ENCODE measurements at places on chromosomes 12 and 14.
A peak's percentile ranks its signal among the peaks of the same experiment; 100 is the strongest.

GRCh38 chr12:4975574-4975973 is 65.9 kb downstream of the KCNA1 start:
- DNase-seq, result no peak

DNA sequence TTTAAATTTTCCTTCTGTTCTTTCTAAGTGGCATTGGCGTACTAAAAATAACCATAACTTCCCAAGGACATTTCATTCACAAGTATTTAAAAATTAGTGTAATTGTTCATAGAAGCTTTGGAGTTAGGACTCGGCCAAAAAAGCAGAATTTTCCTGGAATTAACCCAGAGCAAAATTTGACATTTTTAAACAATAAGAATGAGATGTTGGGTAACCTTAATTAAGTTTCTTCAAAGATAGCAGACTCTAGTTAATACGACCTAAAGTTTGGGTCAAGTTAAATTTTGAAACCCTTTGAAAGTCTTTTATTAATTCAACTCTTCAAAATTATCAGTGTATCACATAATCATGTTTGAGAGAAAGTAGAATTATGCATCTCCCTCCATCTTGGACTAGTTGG is 118.3 kb downstream of the AKAP6 start:
- no peak for DNase-seq

DNA sequence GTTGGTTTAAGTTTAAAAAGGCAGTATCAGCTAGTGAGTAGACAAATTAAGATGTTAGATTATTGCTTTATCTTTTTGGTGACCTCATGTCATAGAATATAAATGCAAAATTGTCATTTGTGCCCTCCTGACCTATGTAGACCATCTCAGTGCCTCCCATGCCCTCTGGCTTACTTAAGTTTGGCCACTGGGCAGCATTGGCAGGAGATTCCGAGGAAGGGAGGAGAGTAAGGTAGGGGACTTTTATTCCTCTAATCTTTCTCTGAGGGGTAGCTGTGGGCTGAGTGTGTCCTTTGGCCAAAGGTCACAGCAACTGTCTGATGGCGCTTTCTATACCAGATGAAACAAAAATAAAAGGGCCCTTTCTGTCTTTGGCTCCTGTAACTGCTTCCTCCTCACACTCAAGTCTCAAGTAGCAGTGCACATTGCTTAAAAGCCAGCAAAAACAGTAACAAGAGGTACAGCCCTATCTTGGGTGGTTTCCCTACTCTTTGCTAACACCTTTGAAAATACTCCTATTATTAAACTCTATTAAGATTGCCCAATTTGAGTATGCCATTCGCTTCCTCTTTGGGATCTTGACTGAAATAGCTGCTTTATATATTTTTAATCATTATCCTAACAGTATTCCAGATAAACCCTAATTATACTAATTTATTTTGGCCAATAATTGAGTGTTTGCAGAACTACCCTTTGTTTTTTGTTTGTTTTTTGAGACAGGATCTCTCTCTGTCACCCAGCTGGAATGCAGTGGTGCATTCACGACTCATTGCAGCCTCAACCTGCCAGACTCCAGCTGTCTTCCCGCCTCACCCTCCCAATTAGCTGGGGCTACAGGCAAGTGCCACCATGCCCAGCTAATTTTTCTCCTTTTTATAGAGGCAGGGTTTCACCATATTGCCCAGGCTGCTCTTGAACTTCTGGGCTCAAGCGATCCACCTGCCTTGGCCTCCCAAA is 56.5 kb upstream of the KCNH3 start:
- no peak for DNase-seq

DNA sequence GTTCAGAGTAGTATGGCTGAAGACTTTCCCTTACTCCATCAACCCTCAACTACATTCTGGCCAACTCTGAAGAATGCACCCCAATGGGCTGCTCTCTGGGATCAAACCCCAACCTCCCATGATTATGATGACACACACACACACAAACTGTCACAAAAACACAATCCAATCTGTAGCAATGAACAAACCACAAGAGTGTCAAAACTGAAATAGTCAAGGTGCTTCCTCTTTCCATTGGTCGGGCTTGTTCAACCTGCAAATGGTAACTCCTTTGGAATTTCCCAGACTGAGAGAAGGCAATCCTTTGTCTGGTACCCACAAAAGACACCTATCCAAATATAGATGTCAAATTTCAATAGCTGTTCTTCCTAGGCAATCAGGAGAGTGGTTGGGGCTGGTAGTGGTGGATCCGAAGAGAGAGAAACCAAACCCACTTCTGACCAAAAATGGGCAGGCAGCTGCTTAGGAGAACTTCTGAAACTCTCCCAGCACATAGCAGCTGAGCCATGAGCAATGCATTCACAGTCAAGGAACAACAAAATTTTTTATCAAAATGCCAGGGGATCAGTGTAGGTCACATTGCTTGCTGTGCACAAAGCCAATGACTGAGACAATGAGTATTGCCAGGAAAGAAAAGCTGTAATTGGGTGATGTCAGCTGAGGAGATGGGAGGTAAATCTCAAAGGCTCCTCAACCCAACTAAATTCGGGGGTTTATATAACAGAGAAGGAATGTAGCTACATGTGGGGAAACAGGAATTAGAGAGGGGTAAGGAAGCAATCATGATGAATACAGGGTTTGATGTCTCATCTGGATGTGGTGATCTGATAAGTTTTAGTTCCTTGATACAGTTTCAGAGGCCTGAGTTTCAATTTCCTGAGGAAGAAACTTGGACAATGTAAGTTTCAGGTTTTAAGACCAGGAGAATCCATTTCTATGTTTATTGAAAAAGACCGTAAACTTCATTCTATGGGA is 191.4 kb downstream of the KITLG start:
- DNase-seq, result no peak

DNA sequence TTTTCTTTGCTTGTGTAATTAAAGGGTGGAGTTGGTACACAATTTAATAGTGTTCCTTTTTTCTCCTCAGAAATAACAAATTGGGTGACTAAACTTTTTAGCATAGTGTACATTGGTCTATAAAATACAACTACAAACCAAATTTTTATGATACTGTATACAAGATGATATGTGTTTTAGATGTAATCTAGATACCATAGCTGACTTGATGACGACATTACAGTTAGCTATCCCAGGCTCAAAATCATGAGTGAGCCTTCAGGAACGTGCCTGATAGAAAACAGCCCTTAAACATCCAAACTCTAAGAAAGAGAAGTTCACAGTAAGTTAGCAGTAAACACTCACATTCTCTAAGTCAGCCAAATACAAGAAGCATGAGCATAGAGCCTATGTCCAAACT is 99.0 kb upstream of the SSTR1 start:
- DNase-seq, result peak; percentile 4

DNA sequence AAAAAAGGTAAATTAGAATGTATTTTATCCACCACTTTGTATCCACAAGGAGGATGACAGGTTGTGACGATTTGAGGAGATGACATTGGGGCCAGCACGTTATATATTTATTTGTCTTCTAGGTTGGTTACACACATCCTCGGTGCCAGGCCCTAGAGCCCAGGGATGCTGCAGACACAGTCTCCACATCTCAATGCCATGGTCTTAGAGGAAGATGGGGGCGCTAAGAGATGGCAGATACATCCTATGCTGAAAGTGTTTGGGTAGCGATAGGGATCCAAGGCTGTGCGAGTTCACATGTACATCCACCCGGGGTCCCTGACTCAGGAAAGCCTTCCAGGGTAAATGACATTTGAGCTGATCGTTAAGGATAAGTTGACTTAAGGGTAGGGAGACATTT is 193.1 kb upstream of the GSC start:
- DNase-seq, result no peak

DNA sequence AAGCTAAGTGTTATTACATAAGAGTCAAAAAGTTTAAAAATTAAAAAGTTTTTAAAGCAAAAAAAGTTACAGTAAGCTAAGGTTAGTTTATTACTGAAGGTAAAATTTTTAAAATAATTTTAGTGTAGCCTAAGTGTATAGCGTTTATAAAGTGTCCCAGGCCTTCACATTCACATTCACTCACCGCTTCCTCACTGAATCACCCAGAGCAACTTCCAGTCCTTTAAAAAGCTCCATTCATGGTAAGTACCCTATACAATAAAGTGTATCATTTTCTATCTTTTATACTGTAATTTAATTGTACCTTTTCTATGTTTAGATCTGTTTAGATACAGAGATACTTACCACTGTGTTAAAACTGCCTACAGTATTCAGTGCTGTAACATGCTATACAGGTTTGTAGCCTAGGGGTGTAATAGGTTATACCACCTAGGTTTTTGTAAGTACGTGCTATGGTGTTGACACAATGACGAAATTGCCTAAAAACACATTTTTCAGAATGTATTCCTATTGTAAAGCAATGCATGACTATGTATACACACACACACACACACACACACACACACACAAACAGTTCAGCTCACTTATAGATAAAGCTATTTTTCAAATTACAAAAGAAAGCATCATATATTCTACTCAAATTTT is 3.7 kb downstream of the CLEC14A start:
- DNase-seq, result no peak

GRCh38 chr12:92473564-92473963 is 229.2 kb upstream of the PLEKHG7 start:
- DNase-seq, result no peak

DNA sequence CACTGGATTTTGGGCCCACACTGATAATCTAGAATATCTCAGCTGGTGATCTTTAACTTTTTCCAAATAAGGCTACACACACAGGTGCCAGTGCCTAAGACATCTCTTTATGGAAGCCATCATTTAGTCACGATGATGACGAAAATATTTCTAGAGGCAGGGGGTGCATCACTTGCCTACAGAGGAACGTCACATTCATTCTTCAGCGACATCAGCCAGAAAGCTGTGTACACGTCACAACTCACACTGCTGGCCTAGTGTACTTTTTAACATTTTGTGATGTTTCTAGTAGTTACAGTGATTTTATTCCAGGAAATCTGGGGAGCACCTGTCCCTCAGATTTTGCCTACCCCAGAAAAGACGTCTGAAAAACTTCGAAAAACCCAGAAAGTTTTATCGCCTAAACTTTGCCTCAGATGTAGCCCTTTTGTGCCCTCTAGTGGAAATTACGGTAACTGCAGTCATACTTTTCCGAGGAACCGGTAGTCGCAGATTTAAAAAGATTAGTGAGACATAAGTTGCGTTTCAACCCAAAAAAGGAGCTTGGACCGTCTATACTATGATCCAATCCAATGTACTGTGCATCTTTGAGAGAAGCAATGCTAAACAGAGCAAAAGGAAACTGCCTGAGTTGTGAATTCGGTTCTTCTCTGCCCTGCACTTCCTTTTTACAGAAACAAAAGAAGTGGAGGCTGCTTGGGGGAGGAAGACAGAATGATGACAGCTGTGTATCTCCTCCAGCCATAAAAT is 64.3 kb upstream of the STON2 start:
- peak; percentile 24 for DNase-seq

DNA sequence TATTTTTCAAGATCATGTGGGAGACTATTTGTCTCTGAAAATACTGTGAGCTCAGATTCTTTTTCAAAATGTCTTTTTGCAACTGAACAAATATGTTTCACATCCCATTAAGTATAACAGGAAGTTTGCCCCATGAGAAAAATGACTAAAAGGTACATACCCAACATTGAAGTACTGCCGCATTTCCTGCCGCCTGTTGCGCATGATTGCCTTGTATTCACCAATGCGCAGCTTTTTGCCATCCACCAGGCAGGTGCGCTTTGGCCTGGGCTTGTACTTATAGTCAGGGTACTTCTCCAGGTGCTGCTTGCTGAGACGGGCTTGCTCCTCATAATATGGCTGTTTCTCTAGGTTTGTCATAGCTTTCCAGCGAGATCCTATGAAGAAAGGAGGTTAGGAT is 413.2 kb downstream of the SOX5 start:
- no peak for DNase-seq

DNA sequence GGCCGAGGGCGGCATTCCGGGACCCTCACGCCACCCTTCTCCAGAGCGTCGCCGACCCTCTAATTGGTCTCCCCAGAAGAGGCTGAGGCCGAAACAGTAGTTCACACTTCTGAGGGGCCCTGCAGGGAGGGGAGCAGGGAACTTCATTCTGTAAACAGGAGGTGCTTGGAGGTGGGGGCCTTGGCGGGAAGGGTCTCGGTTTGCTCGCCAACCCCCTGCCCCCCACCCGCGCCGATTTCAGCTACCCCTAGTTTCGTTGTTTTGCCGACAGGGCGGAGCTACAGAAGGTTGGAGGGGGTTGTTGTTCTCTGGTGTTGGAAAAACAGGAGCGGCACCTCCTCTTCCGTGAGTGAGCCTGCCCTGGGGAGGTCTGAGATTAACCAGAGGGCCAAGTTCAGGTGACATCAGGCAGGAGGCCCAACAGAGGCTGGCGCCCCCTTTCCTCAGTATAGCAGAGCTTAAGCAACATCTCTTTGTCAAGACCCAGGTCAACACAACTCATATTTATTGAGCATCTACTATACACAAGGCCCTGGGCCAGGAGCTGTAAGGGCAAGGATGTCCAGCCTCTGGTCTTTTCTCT is 682 bp downstream of the ERBB3 start:
- no peak for DNase-seq

DNA sequence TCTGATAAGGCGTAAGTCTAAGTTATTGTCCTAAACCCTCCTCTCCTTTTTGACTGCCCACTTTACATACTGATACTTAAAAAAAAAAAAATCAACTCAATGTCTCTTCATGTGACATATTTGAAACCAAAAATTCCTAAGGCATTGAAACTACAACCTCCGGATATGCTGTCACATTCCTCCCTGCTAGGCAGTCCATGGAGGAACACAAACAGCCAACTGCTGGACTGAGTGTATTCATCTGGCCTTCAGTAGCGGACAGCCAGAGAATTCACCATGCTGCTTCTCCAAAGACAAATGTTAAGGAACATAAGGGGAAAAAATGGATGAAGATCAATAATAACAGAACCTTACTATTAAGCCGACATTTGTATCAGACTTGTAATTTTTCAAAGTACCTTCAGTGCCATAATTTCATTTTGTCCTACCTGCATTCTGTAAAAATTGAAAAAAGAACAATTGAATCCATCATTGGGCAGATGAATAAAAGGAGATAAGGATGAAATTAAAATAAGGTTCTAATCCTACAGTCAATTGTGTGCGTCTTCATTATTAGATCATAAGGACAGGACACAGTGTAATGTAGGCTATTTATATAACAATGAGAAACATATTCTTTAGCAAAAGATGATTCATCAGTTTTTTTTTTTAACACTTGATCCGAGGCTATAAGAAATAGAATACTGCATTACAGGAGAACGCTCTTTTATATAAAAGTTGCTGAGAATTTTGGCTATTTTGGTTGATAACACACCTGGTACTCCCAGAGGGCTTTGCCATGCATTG is 12.2 kb downstream of the RERG start:
- no peak for DNase-seq

- DNase-seq, result no peak
Observed at GRCh38 chr12:78176643-78177042, 345.9 kb downstream of the NAV3 start.

Measured in AG09319 (cell line).